ENCODE measurements at places on chromosomes 1 and 21. TPM values are rescaled to one million over a fixed set of nuclear protein-coding genes. Genes with fewer than 3 reads are reported as not detected.

GRCh38 chr1:40630488-40631223 is 34.8 kb downstream of the RIMS3 start:
- DNase-seq: peak; percentile 9

- no peak for DNase-seq
Observed at GRCh38 chr1:89588480-89588879, 44.4 kb upstream of the LRRC8C start.

The TSTD1 gene
- not detected for total RNA-seq

DNA sequence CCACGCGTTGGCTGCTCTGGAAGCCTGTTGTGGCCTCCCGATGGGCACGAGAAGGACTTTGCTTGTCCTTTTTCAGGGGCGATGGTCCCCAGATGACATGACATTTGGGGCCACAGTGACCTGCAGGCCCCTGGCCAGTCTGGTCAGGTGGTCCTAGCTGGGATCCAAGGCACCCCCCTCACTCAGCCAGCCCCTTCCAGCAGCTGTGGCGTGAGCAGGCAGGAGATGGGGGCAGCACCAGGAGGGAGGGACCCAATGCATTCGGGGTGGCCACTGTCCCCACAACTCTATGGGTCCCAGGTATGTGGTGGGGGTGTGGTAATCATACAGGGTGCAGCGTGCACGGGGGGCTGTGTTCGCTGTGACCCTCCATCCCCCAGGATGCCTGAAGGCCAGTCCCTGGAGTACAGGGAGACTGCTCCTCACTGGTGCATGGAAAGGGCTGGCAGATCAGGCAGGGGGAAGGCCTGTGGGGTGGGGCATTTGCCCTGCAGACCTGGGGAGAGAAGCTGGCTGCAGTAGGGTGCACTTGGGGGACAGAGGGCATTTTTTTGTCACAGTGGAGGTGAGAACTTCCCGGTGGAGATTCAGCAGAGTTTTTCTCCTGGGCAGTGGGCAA is 31.7 kb downstream of the WNT3A start:
- DNase-seq: no peak

The HAO2 gene
- not detected for total RNA-seq

The ITGB2 gene
- total RNA-seq: 0.09 TPM

The TAS1R1 gene
- total RNA-seq: not detected

GRCh38 chr1:226029093-226029496 is 30.0 kb upstream of the SDE2 start:
- DNase-seq: no peak

The RIPPLY3 gene
- total RNA-seq: not detected

The OR2L2 gene
- not detected for total RNA-seq

DNA sequence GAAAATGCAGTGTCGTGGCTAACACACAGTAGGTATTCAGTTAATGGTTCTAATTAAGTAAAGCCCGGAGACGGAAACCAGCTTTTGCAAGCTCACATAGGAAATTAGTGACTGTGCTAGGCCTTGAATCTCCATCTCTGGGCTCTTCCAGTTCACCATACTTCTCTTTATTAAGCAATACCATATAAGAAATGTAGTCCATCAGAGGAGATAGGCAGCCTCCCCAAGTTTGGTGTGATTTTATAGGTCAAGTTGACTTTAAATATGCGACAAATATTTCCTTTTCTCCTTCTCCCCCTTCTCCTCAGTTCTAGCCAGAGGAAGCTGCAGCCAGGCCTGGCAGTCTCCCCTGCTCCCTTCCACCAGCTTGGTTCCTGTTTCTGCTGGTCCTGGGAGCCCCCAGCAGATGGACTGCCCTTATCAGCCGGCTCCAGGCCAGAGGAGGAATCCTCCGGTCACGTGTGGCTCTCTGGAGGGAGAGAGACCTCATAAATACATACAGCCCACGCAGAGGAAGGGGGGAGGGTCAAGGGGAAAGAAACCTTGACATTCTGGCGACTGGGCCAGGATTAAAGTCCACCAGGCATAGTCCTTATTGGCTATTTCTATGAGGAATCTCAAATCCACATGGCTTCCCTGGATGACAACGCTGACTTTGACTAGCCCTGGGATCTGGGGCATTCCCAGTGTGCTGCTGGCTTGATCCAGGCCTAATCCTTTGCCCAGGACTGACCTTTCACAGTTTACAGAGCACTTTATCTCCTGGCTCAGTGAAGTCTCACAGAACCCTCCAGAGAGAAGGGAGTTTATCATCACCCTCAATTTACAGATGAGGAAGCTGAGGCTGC is 115.1 kb upstream of the JUN start:
- no peak for DNase-seq

GRCh38 chr1:222009105-222009730 is 267.3 kb upstream of the DUSP10 start:
- DNase-seq: peak; percentile 44

The TSPAN1 gene
- 0.81 TPM for total RNA-seq

DNA sequence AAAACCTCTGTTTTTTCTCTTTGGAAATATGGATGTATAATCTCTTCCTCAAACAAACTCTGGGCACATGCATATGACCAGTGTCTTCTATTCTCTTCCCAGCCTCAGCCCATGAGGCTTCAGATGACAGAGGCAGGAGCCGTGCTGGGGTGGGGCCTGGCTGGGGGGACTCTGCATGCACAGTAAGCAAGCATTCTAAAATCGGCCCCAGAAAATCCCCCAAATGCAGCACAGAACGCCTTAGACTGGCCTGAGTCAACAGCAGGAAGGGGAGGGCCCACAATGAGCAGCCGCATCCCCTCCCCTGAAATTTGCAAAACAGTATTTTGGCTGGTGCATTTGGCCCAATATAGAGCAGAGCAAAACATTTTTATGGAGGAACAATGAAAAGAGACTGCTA is 47.8 kb downstream of the ITPKB start:
- no peak for DNase-seq

DNA sequence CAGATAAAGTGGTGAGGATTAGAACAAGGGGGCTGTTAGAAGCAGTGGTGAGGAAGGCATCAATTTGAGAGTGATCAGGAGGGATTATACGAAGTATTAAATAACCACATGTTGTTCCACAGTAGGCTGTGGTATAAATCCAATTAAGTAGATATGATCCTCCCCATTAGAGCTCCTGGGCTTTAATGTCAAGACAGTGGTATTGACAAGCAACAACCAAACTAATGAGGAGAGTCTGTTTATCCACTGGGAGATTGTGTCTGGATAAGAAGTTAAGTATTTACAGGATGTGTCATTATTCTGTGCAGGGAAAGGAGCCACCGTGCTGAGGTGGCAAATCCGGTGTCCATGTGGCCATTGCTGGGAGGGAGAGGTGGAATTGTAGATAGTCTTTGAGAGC is 5.8 kb downstream of the ACTN2 start:
- DNase-seq: no peak

GRCh38 chr1:36330940-36331339 is 7.5 kb upstream of the EVA1B start:
- no peak for DNase-seq

The IFNAR1 gene
- 24.0 TPM for total RNA-seq

- no peak for DNase-seq
Observed at GRCh38 chr1:170687621-170688020, 23.7 kb downstream of the PRRX1 start.

The ANGPTL7 gene
- 0.65 TPM for total RNA-seq

DNA sequence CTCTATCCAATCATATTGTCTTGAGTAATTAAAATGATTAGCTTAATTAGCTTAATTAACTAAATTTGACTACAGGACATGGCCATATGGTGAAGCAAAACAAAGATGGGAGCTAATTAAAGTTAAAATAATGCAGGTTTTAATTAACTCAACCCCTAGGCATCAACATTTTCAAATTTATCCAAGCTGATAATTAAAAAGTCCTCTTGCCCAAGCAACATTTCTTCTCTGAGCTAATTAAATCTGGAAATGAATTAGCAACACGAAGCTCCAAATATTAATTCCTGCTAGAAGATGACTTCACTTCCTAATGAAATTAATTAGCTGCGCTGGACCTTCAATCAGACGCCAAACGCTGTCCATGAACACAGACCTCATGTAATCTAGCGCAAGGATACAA is 27.9 kb downstream of the LMO4 start:
- no peak for DNase-seq

GRCh38 chr21:41589131-41589530 is 81.2 kb upstream of the TMPRSS2 start:
- no peak for DNase-seq

- DNase-seq: no peak
Observed at GRCh38 chr1:230230948-230231773, 164.1 kb downstream of the GALNT2 start.

- no peak for DNase-seq
Observed at GRCh38 chr1:230208619-230209261, 141.7 kb downstream of the GALNT2 start.

The KCNK2 gene
- 64.3 TPM for total RNA-seq

GRCh38 chr21:45849651-45850050 is 131.9 kb upstream of the COL6A1 start:
- DNase-seq: no peak

Measured in fibroblast of the aortic adventitia (primary cell).